Fibroblast of skin of left biceps (primary cell): ENCODE measurements at places on chromosomes 2 and 18.

DNA sequence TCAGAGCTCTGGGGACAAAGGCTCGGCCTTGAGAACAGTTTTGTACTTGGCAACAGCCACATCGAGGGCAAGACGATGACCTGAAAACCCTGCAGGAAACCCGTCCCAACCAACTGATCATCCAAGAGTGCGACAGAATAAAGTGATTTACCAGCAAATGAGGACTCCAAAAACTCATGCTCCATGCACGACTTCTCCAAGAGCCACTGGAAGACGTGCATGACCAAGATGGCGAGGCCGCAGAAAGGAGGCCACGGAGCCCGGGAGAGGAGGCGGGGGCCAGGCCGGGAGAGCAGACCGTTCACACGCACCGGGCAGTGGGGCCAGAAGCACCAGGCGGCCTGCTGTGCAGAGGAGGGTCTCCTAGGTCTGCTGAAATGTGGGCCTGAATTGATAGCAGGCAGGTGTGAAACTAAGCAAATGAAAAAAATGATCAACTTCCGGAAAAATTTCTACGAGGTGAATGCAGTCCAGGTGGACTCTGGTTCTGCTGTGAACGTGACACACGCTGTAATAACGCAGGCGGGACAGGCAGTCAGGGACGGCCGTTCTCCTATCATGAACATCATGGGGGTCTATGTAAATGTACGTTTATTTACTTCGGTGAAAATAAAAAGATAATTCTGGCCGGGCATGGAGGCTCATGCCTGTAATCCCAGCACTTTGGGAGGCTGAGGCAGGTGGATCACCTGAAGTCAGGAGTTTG is 252.2 kb downstream of the HDAC4 start:
- DNase-seq: no peak

- no peak for DNase-seq
Observed at GRCh38 chr2:231187736-231188505, 10.5 kb upstream of the ARMC9 start.

DNA sequence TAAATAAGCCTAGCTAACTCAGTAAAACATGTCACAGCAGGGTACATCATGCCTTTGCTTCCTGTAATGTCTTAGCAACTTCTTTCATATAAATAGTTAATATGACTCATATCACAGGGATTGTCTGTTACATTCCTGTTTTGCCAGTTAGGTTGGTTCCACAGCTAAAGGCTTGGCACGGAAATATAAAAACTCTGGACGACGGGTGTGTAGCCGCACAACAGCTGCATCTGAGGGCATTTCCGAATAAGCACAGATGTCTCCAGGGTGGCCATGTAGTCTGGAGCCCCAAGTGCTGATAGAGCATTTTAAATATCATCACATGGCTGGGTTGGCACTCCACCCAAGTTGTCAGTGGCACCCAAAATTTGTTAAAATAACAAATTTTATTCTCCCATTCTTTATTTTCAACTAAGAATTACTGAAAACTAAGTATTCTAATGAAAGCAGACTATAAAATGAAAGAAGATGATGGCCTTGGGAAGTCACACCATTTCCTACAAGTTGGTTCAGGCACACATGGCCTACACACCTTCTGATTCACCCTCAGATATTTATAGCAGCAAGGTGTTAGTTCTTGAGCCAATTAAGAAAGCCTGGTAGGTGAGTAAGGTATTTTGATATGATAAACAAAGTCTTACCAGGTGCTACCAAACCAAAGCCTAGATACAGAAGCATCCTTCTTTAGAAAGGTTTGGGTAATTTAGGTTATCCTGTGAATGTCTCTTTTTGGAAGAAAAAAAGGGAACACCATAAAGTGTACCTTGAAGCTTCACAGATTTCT is 61.8 kb upstream of the STK17B start:
- DNase-seq: no peak

DNA sequence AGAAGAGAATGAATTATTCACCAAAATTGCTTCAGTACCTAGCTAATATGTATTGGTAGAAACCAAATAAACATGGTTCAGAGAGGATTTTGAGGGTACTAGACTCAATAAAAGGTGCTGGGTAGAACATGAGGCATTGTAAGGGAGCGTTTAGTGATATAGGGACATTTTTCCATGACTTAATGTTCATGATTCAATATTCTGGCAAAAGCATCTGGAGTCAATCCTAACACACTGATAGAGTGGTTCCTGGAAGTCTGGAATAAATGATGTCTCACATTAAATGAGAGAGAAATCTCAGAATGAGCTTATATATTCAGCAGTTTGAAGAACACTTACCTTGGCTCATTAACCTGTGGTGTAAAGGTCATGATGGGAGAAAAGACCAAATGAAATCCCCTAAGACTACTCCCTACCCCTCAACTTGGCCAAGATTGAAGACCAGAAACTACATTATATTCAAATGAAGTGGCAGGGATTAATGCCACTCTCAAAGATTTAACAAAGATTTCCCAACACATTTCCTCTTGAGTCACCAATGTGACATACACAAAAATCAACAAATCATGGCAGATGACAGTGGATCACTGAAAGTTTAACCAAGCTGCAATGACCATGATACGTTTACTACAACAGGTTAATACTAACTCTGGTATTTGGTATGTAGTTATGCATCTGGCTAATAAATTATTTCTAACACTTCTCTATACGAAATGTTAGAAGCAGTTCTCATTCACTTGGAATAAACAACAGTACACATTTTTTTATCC is 309.5 kb downstream of the SATB2 start:
- DNase-seq: no peak

GRCh38 chr2:216486271-216486670 is 12.4 kb upstream of the RPL37A start:
- no peak for DNase-seq

- DNase-seq: no peak
Observed at GRCh38 chr2:133420788-133421187, 147.5 kb downstream of the NCKAP5 start.
